ENCODE measurements at places on chromosomes 7 and 10. TPM values are rescaled to one million over a fixed set of nuclear protein-coding genes. Genes with fewer than 3 reads are reported as not detected.

Gene ZNF239
- total RNA-seq: 4.7 TPM

Gene TBRG4
- total RNA-seq: 67.8 TPM

Gene LFNG
- 18.4 TPM for total RNA-seq

Gene ANTXRL
- total RNA-seq: 0.16 TPM

Gene MYH16
- not detected for total RNA-seq

Gene RNF148
- total RNA-seq: 2.2 TPM

Gene PNLIP
- total RNA-seq: not detected

Gene IKZF1
- total RNA-seq: 36.8 TPM

Gene CLEC2L
- not detected for total RNA-seq

Gene COL28A1
- 5.8 TPM for total RNA-seq

Gene PRPS1L1
- total RNA-seq: not detected

Gene SLC39A12
- total RNA-seq: 0.16 TPM

Gene PHF14
- total RNA-seq: 31.7 TPM

Gene NPFFR1
- 0.09 TPM for total RNA-seq

Gene ITGA8
- total RNA-seq: 22.1 TPM

Gene JAKMIP3
- total RNA-seq: 0.16 TPM

Gene PHKG1
- total RNA-seq: 0.91 TPM

Gene DPY19L1
- 32.4 TPM for total RNA-seq

Gene AZGP1
- 10.0 TPM for total RNA-seq

Gene GARIN1A
- total RNA-seq: 2.5 TPM

Gene SRRM3
- total RNA-seq: 1.0 TPM

Gene FEZF1
- not detected for total RNA-seq

Gene PGAM2
- 2.1 TPM for total RNA-seq

Gene TMEM130
- 5.0 TPM for total RNA-seq

Gene HOXA13
- 0.44 TPM for total RNA-seq

Gene CXCL12
- total RNA-seq: 99.5 TPM

Gene FOXI2
- 1.1 TPM for total RNA-seq

Gene ZNF680
- total RNA-seq: 20.7 TPM

Gene CCL24
- total RNA-seq: not detected

Gene GBX1
- total RNA-seq: not detected

Gene KLF14
- total RNA-seq: not detected

Gene SFRP4
- 6.8 TPM for total RNA-seq

Gene TMEM229A
- total RNA-seq: not detected

Gene IDI1
- 27.5 TPM for total RNA-seq

Gene CFAP70
- 6.0 TPM for total RNA-seq

Gene NODAL
- not detected for total RNA-seq

Gene ACTL6B
- total RNA-seq: not detected

Gene TUBB8
- not detected for total RNA-seq

Gene LIPJ
- not detected for total RNA-seq

Gene LEP
- total RNA-seq: not detected

Gene PILRA
- 18.8 TPM for total RNA-seq

Gene CALY
- total RNA-seq: 0.41 TPM

Gene ANXA7
- 200 TPM for total RNA-seq

Gene CALML3
- not detected for total RNA-seq

Gene ZSCAN25
- 20.4 TPM for total RNA-seq

Gene CAV1
- total RNA-seq: 67.2 TPM

Gene NRCAM
- total RNA-seq: 20.6 TPM

Gene HTRA1
- total RNA-seq: 86.0 TPM

Gene PARD3
- total RNA-seq: 47.5 TPM

Gene FAM237B
- not detected for total RNA-seq

Gene FAM13C
- total RNA-seq: 8.8 TPM

Gene ERVW-1
- not detected for total RNA-seq

Gene DRGX
- not detected for total RNA-seq

Gene HEPACAM2
- total RNA-seq: 2.5 TPM

Gene GCK
- 0.25 TPM for total RNA-seq

Gene SSC4D
- 2.1 TPM for total RNA-seq
